Erythroblast (primary cell): ENCODE measurements at places on chromosomes 16 and 17.

DNA sequence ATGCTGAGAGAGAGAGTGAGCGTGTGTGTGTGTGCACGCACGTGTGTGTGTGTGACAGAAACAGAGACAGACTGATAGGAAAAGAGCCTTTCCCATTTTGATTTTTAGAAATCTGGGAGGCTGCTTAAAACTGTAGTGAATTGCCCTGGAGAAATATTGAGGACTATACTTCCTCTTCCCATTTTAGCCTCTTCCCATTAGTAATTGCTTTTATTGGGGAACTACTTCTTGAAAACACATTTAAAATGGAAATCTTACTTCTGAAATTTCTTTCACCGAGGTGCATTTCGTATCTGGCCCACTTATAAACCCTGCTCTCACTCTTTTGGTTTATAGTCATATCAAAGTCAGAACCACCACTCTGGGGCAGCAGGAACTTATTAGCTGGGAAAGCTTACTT lies 47.1 kb downstream of the NUP93 start:
- DNase-seq: no peak

- no peak for DNase-seq
Observed at GRCh38 chr16:27950206-27950887, 113.2 kb downstream of the GSG1L start.

DNA sequence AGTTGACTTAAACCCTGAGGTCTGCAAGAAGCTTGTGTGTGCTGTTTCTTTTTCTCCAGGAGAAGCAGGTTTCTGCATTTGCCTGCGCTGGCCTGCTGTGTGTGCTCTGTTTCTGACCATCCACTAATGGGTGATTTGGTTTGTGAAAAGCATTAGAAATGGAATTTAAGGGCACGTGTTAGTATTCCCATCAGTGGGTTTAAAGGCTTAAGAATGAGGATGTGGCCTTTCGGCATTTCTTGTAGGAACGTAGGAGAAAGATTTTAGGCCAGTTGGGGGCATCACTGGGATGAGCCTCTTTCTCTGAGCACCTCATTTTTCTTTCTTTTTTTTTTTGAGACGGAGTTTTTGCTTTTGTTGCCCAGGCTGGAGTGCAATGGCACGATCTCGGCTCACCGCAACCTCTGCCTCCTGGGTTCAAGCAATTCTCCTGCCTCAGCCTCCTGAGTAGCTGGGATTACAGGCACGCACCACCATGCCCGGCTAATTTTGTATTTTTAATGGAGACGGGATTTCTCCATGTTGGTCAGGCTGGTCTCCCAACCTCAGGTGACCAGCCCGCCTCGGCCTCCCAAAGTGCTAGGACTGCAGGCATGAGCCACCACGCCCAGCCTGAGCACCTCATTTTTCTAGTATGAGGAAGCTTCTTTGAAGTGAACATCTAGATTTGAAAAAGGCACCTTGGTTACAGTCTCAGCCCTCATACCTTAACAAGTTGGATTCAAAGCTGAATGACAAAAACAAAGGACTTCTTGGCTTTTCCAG lies 110.3 kb downstream of the BANP start:
- no peak for DNase-seq

GRCh38 chr17:34412965-34413441 lies 50.0 kb upstream of the CCL1 start:
- peak; percentile 81 for DNase-seq

DNA sequence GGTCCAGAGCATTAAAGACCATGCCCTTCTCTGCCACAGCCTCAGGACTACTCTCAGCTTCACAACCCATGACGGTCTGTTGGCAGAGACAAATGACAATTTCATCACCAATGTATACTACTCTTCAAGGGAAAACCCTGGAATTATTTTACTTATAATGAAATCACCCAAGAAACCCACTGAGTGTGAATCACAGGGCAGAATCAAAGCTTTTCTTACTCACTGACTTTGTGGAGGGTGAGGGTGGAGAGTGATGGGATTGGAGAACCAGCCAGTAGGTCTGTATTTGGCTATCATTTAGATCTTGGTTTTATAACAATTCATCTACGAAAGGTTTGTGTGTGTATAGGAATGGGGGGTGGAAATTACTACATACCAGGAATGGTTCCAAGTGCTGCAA lies 442.6 kb downstream of the SHISA9 start:
- no peak for DNase-seq

DNA sequence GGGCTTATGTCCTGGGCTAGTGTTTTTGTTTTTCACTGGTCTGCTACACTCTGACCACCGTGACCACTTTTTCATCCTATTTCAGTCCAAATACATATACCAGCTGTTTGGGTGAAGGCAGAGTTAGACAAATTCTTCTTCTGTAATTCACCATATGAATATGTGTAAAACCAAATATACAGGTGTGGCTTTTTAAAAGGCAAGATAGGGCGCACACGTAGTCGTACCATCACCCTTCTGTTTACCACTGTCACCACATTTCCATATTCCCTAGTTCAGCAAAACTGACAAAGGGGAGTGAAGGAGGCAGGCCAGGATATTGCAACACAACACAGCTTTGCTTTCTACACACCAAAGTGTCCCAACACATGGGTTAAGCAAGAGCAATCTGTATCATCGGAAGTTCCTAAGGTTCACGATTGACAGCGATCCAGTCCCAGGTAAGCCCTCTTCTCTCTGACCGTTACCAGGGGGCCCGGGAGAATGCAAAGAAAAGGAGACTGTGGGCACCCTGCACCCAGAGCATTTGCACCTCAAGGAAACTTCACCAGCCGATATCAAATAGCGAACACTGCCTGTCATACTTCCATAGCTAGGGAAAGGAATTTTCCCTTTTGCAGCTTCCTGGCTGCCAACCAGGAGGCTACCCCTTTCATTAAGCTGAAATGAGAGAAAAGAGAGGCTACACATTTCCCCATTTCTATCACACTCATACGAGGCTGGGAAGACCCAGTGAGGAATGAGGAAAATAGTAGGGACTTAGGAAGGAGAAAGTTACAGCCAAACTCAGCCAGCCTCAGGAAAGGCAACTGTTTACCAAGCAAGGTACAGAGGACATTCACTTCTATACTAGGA lies 23.1 kb downstream of the CREBBP start:
- DNase-seq: no peak

DNA sequence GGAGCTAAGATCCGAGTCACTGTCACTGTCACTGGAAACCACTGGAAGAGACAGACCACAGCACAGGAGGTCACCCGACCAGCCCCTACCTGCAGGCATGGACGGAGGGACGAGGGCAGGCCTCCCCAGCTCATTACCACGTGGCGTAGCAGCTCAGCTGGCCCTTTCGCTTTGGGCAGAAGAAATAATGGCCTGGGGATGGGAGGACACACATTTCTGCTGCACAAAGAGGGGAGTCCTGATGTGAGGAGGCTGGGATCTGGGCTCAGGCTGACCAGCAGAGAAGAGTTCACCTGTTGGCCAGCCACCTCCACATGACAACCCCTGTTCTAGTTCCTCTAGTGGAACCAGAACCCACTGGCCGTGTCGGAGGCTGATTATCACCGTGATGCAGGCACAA lies 38.2 kb upstream of the DOC2B start:
- DNase-seq: no peak

- no peak for DNase-seq
Observed at GRCh38 chr17:79949656-79950209, 85.9 kb downstream of the TBC1D16 start.

GRCh38 chr17:65684631-65685030 lies 123.2 kb upstream of the AXIN2 start:
- no peak for DNase-seq

DNA sequence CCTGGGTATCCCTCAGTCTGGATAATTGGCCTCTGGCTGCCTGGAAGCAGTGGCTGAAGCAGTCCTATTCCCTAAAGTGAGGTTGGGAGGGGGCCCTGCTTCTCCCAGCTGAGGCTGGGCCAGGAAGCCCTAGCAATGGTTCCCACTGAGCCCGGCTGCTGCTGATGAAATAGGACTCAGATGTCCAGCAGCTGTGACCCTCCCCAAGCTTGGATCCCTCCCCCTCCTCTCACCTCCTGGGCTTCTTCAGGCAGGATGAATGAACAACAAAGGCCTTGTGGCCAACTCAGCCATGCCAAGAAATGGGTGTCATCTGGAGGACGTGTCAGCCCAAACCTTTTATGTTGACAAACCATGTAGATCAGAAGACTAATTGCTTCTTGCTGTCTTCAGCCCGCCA lies 42.0 kb downstream of the AXIN2 start:
- DNase-seq: no peak

DNA sequence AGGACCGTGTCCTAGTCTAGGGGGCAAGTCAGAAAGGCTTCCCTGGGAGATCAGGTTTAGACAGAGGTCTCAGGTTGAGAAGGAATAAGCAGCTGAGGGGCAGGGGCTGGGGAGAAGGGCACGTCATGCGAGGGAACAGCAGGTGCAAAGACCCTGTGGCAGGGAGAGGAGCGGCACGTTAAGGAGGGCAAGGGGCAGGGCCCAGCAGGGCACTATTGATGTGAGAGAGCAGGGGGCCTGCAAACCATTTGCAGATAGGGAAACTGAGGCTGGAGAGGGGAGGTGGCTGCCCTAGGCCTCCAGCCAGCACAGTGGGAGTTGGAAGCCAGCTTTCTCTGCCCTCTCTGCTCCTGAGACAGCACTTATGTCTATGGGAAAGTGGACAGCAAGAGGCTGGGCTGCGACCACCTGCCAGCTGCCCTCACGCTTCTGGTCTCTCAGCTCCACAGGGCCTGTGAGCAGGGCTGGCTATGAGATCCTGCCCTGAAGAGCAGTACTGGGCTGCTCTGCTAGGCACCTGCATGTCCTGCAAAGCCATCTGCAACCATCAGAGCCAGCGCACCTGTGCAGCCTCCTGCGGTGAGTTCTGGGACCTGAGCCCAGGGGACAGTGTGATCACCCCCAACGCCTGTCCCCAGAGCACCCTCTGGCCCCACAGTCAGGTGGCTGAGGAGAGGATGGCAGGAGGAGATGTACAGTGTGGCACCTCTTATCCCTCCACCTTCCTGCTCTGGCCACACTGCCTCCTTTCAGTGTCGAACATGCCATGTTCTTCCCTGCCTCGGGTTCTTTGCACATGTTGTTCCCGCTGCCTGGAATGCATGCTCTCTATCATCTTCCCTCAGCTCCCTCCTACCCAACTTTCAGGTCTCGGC lies 61.5 kb downstream of the USP22 start:
- DNase-seq: no peak

DNA sequence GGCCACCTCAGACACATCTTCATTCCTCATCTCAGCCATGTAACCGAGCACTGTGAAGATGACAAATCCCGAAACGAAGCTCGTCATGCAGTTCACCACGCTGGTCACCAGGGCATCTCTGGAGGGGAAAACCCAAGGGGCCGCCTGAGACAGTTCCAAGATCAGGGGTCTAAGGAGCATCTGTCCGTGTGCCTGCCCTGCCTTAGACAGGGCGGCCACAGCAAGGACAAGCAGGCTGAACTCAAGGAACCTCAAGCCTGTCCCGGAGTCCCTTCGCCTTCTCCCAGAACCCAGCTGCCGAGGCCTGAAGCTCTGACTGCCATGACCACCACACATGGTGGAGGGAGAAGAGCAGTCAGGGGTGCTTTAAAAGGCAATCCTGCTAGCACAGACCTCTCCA lies 22.7 kb downstream of the SLC6A4 start:
- DNase-seq: no peak

- no peak for DNase-seq
Observed at GRCh38 chr17:31156326-31156725, 61.5 kb downstream of the NF1 start.

GRCh38 chr16:15509051-15509592 lies 74.7 kb downstream of the BMERB1 start:
- peak; percentile 24 for DNase-seq

GRCh38 chr16:82834151-82834815 lies 207.5 kb downstream of the CDH13 start:
- no peak for DNase-seq

DNA sequence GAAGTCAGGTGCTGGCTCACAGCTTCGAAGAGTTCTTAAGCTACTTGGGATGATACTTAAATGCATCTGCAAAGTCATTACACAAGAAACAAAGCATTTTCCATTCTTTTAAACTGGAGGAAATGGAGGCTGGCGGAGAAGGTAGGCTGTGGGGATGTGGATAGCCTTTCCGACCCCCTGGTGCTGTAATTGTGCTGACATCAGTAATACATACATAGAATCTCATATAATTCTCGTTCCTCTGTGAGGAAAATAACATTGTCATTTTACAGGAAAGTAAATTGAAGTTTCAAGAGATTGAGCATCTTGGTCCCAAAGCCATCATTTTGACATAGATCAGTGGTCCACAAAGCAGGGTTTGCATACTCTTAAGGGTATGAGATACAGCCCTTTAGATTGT lies 39.5 kb downstream of the UTP18 start:
- no peak for DNase-seq

DNA sequence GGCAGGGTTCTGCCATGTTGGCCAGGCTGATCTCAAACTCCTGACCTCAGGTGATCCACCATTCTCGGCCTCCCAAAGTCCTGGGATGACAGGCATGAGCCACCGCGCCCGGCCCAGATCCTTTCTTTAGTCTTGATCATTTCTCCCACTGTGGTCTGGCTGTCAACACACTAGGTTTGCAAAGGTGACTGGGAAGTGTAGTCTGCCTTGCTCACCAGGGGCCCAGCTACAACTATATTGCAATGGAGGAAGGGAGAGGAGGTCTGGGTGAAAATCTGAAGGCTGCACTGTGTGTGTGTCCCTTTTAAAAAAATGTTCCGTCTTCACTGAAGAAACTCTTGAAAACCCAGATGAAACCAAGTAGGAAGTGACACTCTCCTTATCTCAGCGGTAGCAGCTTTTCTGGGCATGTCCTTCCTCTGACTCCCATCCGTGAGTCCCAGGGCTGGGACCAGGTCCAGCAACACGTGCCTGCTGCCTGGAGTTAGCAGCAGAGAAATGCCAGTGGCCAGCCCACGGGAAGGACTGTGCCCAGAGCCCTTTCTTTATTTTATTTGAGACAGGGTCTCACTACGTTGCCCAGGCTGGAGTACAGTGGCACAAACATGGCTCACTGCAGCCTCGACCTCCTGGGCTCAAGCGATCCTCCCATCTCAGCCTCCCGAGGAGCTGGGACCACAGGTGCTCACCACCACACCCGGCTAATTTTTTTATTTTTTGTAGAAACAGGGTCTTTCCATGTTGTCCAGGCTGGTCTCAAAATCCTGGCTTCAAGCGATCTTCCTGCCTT lies 17.8 kb upstream of the KIF19 start:
- peak; percentile 24 for DNase-seq

DNA sequence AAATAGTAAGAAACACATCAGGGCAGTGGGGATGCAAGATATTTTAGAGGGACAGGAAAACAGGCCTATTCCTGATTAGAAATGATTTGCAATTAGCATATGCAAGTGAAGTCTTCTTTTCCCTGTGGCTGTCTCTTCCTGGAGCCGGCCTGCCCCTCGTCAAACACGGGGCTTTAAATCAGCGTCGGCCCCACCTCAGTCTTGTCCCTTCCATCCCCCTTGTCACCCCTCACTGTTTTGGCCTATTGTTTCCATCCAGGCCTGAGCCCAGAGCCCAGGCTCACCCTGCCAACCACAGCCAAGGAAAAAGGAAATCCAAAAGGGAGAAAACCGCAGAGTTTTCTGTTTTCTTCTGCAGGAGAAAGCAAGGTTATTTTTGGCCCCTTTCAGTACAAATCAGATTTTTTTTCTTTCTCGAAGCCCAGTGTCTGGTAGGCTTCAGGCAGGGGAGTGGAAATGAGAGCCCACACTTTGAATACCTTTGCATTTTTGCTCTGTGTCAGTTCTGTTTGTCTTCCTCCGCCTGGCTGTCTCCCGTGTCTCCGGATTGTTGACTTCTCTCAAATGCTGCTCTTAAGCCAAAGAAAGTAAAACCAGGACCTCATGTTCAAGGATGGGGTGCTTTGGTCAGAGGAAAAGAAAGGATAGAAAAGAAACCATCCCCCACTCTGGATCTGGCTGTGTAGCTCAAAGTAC lies 399.9 kb upstream of the CDH11 start:
- no peak for DNase-seq
